ENCODE measurements at places on chromosomes 5 and 9.

- DNase-seq = no peak
Observed at GRCh38 chr9:135502873-135503321, 2.4 kb downstream of the MRPS2 start.

- DNase-seq = no peak
Observed at GRCh38 chr5:92163906-92164305, 780.8 kb upstream of the ARRDC3 start.

GRCh38 chr9:134304690-134305089 is 21.6 kb upstream of the RXRA start:
- no peak for DNase-seq

DNA sequence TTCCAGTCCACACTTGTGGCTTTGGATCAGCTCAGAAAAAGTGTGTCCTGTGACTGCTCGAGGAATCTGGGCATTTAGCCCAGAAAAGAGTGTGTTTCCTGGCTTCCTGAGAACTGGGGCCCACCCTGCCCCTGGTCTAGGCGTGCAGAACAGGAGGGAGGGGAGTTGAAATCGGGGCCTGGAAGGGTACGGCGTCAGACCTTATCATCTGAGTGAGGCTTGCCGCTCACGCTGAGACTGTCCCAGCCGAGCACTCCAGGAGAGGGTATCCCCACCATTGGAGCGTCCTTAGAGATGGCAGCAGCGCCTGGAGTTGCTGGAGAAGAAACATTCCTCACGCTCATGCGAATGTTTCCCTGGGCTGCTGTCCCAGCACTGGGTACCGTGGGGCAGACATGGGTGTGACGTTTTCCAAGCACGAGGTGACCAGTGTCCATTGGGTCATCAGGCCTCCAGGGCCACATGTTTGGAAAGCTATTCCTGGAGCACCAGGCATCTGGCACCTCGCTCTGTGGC is 22.5 kb downstream of the NEK6 start:
- DNase-seq = no peak

GRCh38 chr5:72328172-72328571 is 8.0 kb downstream of the PTCD2 start:
- no peak for DNase-seq

DNA sequence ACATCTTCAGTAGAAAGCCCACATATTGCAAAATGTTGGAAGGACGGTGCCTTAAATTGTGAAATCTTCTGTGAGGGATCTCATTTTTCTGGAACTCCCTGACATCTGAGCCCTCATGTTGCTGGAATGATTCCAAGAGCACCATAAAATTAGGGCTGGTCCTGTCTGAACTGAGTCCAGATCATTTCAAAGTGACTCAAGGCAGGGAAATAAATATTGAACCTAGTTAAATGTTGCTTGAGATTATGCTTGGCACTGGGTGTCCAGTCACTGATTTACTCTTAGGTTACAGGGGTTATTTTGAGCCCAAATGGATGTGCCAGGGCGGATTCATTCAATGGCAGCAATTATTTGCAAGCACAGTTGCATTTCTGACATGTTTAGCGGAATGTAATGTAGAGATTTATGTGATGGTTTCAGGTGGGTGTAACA is 437.0 kb downstream of the PIK3R1 start:
- DNase-seq = no peak

DNA sequence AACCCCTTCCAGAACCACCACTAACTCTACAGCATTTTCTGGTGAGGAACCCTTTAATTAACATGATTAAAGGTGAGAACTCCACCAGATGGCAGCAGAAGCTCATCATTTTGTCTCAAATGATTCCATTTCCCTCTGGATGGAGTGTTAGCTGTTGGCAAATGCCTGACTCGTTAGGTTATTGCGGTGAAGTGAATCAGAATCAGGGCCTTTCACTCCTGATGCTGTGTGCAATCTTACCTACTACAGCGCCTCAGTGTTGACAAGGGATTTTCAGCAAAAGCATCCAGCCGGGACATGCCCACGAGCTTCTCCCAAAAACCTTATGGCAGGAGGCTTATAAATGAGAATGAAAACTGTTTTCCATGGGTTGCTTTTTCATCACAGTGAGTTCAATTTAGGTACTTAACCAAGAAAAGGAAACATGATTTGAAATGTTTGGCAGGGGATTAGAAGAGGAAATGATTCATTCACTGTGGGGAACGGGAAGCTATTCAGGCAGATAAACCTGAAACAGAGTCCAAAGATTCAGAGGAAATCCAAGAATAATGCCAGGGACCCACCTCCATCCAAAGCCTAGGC is 48.0 kb upstream of the CAST start:
- DNase-seq = peak; percentile 37
